ENCODE measurements at places on chromosomes 3 and 15. TPM values are rescaled to one million over a fixed set of nuclear protein-coding genes. Genes with fewer than 3 reads are reported as not detected.

GALNT15 gene
- 0.86 TPM for total RNA-seq

BRK1 gene
- total RNA-seq, result 125 TPM

SETD5 gene
- total RNA-seq, result 33.4 TPM

HIGD2B gene
- not detected for total RNA-seq

CYP1A2 gene
- not detected for total RNA-seq

SAMD7 gene
- total RNA-seq, result not detected

SLC12A8 gene
- total RNA-seq, result 21.9 TPM

FAM3D gene
- total RNA-seq, result not detected

EPHA6 gene
- not detected for total RNA-seq

KLHL6 gene
- total RNA-seq, result not detected

UBA3 gene
- total RNA-seq, result 77.8 TPM

PIGZ gene
- 2.1 TPM for total RNA-seq

ACTC1 gene
- not detected for total RNA-seq

CHRNA5 gene
- total RNA-seq, result 1.2 TPM

C3orf85 gene
- total RNA-seq, result not detected

DNAH12 gene
- total RNA-seq, result not detected

TEX55 gene
- not detected for total RNA-seq

GOLGA8G gene
- not detected for total RNA-seq

PCLAF gene
- 62.9 TPM for total RNA-seq

AADACL2 gene
- total RNA-seq, result not detected

CCR9 gene
- total RNA-seq, result not detected

SLC15A2 gene
- under 0.01 TPM for total RNA-seq

SIN3A gene
- total RNA-seq, result 25.7 TPM

ATP13A4 gene
- total RNA-seq, result not detected

WDR48 gene
- total RNA-seq, result 21.3 TPM

HYKK gene
- total RNA-seq, result 1.2 TPM

ITIH1 gene
- not detected for total RNA-seq

HES1 gene
- total RNA-seq, result 0.18 TPM

ADIPOQ gene
- total RNA-seq, result not detected

ISL2 gene
- 1.7 TPM for total RNA-seq

MYD88 gene
- total RNA-seq, result 25.9 TPM

RAB6B gene
- not detected for total RNA-seq

GMPS gene
- total RNA-seq, result 40.9 TPM

PRR20G gene
- total RNA-seq, result not detected

Data from myometrial cell (primary cell).